ENCODE measurements at places on chromosomes 3 and 15.

DNA sequence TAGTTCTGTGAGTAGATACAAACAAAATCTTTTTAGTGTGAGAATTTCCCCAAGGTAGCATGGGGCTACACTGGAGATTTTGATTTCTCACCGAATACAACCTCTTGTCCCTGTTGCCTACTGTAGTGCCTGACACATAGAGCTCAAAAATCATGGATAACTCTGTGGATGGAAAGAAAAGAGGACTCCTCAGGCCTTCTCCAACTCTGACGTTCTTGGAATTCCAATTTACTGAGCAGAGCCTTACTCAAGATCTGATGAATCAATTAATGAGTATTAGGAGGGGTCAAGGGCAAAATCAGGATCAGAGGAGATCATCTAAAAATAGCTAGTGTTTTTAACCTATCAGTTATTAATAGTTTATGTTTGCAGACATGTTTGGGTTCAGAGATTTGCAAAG, 46.7 kb upstream of the PYDC2 start:
- DNase-seq = peak; percentile 18

DNA sequence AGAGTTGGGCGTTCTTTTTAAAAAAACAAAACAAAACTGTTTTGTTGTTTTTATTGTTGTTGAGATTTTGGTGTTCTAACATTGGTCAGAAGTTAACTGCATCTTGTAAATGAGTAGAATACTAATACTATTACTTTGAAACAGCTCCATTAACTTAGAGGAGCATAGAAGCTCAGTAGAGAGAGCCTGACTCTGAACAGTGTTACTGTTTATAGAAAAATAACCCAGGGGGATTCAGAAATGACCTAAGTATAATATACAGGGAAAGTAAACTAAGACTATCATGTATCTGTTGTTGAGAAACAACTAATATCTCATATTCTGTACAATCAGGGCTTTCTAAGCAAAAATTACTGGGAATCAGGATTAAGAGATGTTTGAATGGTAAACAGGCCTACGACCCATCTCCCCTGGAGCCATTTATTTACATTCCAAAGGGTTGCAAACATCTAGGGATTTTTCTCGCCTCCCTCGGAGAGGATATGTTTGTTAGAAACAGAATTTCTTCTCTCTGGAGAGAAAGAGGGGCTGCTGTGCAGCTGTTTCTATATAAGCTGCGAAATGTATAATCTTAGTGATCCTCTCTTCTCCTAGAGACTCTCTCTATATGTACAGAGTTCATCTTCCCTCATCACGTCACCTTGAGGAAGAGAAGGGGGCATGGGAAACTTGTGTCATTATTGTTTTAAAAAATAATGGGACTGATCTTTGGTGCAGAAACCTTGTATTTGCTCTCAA, 827.5 kb upstream of the DPPA4 start:
- no peak for DNase-seq

- DNase-seq = no peak
Measured at GRCh38 chr3:82265747-82266146, 504.3 kb upstream of the GBE1 start.

DNA sequence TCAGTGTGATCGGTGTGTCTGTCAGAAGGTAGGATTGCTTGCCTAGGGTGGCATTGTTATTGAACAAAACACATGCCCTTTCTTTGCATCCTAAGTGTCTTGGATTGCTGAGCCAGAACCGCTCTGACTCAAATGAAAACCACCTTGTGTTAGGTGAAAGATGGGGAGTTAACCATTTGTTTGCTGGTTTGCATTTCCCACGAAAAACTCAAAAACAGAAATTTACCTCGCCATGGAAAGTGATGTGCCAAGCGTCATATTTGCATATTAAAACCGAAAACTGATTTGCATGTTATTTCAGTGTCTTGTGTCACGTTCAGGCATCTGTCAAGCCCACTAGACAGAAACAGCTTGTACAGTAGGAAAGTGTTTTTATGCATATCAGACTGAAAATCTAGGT, 474.6 kb upstream of the TPRG1 start:
- DNase-seq = no peak

DNA sequence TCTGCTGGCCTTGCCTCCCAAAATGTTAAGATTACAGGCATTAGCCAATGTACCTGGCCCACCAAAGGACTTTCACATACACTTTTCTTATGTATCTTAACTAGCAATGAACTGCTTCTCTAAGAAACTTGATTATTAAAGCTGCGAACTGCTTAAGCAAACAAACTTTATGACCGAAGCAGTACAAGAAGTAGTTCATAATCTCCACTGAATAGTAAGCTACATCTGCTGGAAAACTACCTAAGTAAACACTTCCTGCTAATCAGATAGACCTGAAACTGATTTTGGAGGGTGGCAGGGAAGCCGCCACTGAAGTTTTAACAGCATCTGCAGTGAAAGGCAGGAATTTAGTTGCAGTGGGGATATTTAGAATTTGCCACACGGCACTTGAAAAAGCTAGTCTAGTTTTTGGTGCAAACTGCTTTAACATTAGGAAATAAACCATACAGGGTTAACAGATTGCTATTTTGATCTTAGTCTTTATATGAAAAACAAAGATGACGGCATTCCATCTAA, 8.1 kb downstream of the HYPK start:
- no peak for DNase-seq

DNA sequence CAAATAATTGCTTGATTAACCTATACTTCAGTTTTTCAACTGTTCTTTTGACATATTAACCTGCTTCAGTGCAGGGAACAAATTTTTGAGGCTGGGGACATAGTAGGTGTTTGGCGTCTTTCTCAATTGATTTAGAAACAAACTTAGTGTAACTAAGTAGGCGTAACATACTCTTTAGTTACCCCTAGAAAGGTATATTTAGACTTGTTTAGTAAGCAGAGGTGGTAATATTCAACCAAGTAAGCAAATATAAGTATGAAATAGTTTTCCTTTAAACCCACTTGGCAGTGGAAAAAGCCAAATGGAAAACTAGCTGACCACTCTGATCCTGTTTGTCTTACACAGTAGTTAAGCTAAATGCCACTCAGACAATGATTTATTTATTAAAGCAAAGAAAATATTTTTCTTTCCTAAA, 113.2 kb downstream of the MBNL1 start:
- DNase-seq = no peak

- peak; percentile 72 for DNase-seq
Measured at GRCh38 chr15:62453981-62454380, 288.9 kb upstream of the C2CD4B start.

- DNase-seq = peak; percentile 90
Measured at GRCh38 chr3:76131396-76132153, 346.2 kb upstream of the ZNF717 start.

- DNase-seq = no peak
Measured at GRCh38 chr3:17840126-17840525, 97.7 kb upstream of the TBC1D5 start.
